MG63 (cell line): ENCODE measurements at places on chromosomes 3 and 15. TPM values are rescaled to one million over a fixed set of nuclear protein-coding genes. Genes with fewer than 3 reads are reported as not detected.

Gene CELSR3
- total RNA-seq, result 0.05 and 0.16 TPM in 2 replicates

Gene CNTN4
- total RNA-seq, result not detected in 2 replicates

Gene AP3B2
- total RNA-seq, result 0.03 TPM in 1 of 2 replicates, not detected in the other

Gene EFCC1
- total RNA-seq, result not detected in 2 replicates

Gene FAM107A
- total RNA-seq, result 40.7 and 47.1 TPM in 2 replicates

Gene KY
- total RNA-seq, result 1.1 TPM in 1 of 2 replicates, not detected in the other

Gene CHRNA7
- 0.20 TPM in 1 of 2 replicates, not detected in the other for total RNA-seq

Gene C3orf80
- total RNA-seq, result not detected in 2 replicates

Gene RASSF1
- total RNA-seq, result 17.5 and 42.0 TPM in 2 replicates

Gene CPEB1
- total RNA-seq, result 14.1 and 32.7 TPM in 2 replicates

Gene GOLGA6L7
- not detected in 2 replicates for total RNA-seq

Gene IGF1R
- 2.5 and 24.6 TPM in 2 replicates for total RNA-seq

DNA sequence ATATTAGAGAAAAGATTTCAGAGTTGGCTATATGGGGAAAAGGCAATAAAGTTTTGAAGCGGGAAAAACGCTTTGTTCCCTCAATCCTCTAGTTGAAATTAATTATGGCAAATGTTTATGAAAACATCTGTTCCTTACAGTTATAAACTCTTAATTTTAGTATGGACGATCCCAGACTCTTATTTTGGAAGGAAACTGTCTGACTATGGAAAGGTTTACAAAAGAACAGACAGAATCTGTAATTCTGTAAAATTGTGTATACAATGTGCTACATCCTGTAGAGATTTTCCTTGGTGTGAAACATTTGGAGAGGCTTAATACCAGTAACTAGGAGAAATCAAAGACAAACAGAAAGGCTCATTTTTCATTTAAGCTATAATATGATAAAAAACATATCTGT is 311.8 kb downstream of the TBC1D5 start:
- DNase-seq, result no peak

DNA sequence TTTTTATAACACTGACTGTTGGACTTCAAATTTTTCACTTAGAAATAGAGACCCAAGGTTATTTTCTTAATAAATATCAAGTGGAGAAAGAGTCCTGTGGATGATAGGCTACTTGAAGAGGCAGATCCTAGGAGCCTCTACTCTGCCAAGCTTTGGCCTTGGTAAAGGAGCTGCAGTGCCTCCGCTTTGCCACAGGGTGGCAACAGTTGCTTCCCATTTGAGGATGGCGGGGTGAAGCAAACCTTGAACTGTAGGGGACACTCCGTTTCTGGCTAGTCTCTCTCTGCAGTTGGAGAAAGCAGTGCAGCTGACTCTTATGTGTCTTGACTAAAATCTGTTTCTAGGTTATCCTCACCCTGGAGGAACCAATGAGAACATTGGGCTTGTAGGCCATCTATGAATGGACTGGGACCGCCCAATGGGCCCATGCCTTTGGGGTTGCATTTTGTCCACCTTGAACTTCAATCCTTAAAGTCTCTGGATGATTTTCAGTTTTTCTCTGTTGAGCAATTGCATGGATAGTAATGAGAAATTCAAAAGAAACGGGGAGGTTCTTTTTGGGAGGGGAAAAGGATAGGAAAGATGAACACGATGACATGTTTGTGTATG is 9.8 kb downstream of the SCG5 start:
- peak; percentile 56 for DNase-seq

- DNase-seq, result no peak
Observed at GRCh38 chr3:21654662-21655061, 96.3 kb downstream of the ZNF385D start.

DNA sequence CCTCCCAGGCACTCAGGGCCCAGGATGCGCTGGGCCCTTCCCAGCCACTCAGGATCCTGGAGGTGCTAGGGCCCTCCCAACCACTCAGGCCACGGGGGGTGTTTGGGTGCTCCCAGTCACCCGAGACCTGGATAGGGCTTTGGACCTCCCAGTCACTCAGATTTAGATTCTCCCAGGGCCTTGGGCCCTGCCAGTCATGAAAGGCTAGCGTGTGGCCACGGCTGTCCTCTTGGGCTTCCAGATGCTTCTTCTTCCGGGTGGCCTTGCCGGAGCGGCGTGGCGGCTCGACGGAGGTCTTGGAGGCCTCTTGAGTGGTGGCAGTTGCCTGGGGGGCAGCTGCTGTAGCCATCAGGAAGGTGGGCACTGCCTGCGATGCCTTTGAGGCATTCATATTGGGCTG is 2.8 kb downstream of the MAGEL2 start:
- DNase-seq, result no peak

- DNase-seq, result peak; percentile 40
Observed at GRCh38 chr3:45958321-45958791, 15.1 kb downstream of the CXCR6 start.

- DNase-seq, result no peak
Observed at GRCh38 chr3:57500506-57500905, 43.6 kb downstream of the DNAH12 start.

DNA sequence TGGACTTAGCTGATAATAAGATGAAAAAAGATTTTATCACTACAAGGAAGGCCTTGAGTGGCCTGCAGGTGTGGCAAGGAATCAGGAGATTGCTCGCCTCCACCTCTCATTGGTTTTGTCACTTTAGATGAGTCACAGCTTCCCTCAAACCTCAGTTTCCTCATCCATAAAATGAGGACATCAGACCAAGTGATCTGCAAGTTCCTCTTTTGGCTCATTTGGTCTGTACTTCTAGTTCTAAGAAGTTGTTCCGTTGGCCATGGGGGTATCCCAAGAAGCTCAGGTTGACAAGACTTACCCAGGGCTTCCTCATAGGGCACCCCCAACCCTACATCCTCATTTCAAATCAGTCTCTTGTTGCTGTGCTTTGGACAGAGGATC is 254.1 kb downstream of the UACA start:
- DNase-seq, result no peak

- no peak for DNase-seq
Observed at GRCh38 chr3:121869736-121870135, 24.5 kb upstream of the SLC15A2 start.

- DNase-seq, result no peak
Observed at GRCh38 chr3:45103753-45104714, 42.1 kb downstream of the CDCP1 start.

DNA sequence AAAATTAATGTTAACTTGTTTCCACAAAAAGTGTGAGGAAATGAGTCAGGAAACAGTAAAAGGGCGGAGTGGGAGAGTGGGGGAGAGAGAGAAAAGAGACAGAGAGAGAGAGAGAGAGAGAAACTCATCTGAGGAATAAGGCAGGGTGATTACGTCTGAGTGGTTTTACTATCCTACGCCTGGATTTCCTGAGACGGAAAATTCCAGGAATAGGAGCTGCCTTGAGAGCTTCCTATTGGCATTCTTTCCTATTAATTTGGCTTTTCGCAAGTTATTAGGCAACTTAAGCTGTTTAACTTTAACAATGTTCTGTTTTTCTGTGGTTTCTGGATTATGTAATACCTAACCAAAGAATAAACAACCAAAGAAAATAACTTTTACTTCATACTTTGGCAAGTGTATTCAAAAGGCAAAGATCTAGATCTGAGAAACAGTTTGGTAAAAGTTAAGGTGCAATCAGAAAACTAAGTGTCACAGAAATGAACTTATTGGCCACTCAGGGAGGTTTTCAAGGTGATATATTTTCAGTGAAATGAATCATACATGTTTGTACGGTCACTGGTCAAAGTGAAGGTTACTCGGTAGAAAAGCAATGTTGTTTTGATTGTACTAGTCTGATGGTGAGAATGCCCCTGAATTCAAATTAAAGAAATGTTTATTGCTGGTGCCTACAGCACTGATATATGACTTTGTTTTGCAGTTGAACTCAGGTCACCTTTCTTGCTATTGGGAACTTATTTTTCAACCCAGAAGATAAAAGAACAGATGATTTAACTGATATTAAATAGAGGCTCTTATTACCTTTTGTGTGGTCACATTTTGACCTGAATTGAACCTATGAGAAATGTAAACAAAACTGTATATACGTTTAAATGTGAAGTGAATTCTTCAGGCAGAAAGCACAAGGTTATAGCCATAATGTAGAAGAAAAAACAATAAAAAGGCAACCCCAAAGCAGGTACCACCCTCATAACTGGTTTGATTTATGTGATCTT is 39.9 kb upstream of the TNFSF10 start:
- peak; percentile 57 for DNase-seq

- DNase-seq, result no peak
Observed at GRCh38 chr3:76765511-76765910, 274.4 kb upstream of the ROBO2 start.

DNA sequence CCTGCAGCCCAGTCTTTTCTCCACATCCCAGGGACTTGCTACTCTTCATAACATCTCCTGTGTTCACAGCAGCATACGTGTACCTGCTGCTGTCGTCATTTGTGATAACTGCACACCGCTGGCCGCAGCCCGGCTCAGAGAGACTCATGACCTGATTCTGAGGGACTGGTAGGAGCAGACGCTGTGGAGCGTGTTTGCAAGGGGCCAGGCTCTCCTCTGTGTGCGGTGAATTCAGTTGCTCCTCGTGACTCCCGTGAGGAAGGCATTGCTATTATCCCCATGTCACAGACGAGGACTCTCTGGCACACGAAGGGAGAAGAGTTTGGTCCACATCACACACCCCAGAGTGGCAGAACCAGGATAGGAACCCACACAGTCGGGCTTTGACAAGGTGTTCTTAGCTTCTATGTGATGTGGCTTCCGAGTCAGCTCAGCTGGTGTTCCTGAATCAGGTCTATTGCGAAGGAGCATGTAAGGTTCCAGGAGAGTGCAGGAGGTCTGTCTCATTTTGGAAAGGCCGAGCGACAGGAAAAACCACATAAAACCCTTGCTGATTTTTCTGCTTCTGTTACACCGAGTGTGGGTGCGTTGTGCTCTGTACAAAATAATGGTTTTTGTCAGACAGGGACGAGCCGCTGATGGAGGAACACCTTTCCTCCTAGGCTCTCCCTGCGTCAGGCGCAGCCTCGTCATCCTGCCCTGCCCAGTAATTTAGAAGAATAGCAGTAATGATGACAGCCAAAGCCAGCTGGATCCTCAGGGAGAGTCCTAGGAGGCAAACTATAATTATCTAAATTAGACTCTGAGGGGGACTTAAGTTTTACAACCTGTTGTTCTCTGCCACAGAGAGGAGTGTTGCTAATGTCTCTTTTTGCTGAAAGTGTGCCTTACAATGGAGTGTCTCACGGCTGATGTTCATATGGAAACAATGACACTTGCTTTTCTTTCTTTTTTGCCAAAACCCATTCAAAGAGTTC is 157.5 kb upstream of the RGMA start:
- no peak for DNase-seq

GRCh38 chr3:38111201-38111600 is 25.7 kb downstream of the ACAA1 start:
- no peak for DNase-seq

- DNase-seq, result no peak
Observed at GRCh38 chr3:113147681-113148261, 63.6 kb upstream of the BOC start.

DNA sequence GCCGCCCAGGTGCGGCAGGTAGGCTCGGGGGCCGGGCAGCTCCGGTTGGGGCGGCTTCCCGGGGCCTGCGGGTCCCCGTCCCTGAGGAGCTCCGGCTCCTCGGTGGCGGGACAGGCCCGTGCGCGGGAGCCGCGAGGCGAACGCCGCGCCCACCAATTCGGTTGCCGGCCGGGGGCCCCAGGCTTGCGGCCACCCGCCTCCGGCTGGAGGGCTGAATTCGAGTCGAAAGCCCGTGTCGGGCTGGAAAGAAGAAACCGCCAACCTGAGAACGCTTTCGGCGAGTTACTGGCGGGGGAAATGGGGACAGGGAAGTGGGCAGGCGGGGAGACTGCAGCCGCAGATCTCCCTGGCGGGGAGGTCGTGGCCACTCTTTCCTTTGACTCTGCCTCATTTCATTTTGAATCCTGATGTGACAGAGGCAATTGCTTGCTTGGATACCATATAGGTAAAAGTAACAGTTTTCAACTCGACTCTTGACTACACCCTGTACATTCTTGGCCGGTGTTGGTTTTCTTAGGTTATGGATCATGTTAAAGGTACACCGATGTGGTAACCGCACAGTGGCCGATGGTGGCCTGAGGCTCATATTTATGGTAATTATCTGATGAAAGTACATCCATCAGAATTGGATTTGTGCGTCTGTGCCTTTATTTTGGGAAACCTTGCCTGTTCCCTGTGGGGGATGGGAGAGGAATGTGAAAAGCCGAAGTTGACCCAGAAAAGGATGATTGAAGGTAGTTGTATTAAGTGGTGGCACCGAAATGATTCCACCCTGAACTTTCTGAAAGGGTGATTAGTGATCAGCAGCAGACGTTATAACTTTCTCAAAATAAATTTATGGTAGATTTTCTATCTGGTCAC is 1.7 kb downstream of the B3GNT5 start:
- DNase-seq, result no peak

DNA sequence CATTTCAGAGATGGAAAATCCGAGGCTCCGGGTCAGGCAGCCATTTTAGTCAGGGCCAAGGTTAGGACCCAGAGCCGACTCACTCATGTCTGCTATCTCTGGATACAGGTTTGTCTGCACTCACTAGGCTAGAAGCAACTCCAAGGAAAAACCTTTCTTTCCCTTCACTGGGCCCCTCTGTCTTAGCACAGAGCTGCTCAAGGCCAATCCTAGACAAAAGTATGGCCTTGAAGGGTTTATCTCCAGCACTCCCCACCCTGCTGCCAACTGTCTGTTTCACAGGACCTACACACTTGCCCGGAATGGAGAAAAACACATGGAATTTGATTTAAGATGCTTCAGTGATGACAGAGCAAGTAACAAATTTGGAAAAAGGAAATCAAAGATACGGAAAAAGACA is 25.6 kb downstream of the ACAN start:
- no peak for DNase-seq

GRCh38 chr15:73334086-73334485 is 34.7 kb downstream of the HCN4 start:
- DNase-seq, result no peak

- no peak for DNase-seq
Observed at GRCh38 chr15:63052077-63052841, 9.7 kb downstream of the TPM1 start.

- no peak for DNase-seq
Observed at GRCh38 chr3:72193771-72194430, 409.0 kb upstream of the PROK2 start.

- DNase-seq, result no peak
Observed at GRCh38 chr3:2937592-2937991, 172.6 kb downstream of the IL5RA start.

GRCh38 chr3:170085396-170085795 is 47.6 kb downstream of the GPR160 start:
- DNase-seq, result no peak

- peak; percentile 37 for DNase-seq
Observed at GRCh38 chr3:146222204-146223046, 28.5 kb downstream of the PLSCR4 start.

GRCh38 chr3:71066849-71067261 is 516.7 kb downstream of the FOXP1 start:
- peak; percentile 30 for DNase-seq

GRCh38 chr15:101056366-101057334 is 137.5 kb downstream of the LRRK1 start:
- no peak for DNase-seq

- no peak for DNase-seq
Observed at GRCh38 chr3:127886231-127886955, 28.6 kb upstream of the KBTBD12 start.
